Hematopoietic multipotent progenitor cell treated with erythropoietin and hydrocortisone succinate and interleukin-3 and kit ligand, for 4 days (in vitro differentiated cells): ENCODE measurements at places on chromosomes 3 and 15.

DNA sequence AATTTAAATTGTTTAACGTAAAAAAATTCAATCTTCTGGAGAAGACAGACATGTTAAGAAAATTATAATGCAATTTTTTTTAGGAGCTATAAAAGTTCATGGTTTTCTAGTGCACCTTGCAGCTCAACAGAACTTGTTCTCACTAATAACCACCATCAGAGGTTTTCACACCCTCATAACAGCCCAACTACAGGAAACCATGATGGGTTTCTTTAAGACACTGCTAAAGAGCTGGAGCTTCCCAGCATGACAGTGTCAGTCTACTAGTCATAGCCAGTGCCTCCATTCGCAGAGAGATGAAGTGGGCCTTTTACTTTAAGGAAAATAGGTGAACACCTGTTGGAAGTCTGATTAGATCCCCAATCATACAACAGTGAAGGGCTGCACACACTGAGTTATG, 224.1 kb upstream of the TRIM42 start:
- DNase-seq: no peak

DNA sequence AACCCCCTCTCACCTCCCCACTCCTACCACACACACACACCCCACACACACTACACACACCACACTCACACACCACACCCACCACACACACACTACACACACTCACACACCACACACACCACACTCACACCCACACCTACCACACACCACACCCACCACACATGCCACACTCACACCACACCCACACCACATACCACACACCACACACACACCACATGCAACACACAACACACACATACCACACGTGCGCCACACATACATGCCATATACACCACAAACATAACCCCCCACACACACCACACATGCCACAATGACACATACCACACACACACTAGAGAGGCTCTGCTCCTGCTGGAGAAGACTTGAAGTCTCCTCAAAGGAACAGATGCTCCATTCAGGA, 5.9 kb upstream of the ITPKA start:
- no peak for DNase-seq

DNA sequence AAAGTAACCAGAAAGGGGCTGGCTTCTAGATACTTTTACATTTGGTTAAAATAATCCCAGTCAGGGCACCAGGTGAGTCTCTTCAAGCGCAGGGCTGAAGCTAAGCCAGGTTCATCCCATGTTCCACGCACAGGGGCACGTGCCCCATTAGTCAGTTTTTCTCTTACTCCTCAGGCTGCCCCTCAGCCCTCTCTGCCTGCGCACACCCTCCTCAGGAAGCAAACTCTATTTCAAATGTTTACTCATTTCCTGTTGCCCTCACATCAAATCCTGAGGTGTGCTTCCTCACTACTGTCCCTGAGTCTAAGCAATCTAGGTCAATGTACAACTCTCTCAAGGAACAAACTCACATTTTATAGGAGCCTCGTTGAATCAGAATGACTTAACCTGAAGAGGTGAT, 48.5 kb downstream of the THBS1 start:
- DNase-seq: peak; percentile 11

- DNase-seq: peak; percentile 51
These were observed 134.0 kb upstream of the IL12A start for GRCh38 chr3:159854500-159855124.

- no peak for DNase-seq
These were observed 332.3 kb upstream of the SATB1 start for GRCh38 chr3:18757476-18757875.

DNA sequence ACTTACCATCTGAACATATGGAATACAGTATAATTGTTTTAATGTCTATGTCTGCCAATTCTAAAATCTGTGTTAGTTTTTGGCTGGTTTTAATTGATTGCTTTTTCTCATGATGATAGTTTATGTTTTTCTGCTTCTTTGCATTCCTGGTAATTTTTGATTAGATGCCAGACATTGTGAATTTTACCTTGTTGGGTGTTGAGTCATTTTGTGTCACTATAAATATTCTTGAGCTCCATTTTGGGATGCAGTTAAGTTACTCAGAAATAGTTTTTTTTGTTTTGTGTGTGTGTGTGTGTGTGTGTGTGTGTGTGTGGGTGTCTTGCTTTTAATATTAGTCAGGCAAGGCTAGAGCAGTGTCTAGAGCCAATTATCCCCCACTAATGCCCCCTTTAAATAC, 818.8 kb upstream of the NR2F2 start:
- DNase-seq: no peak

- DNase-seq: peak; percentile 35
These were observed 53.0 kb downstream of the NR1I2 start for GRCh38 chr3:119834754-119835370.

DNA sequence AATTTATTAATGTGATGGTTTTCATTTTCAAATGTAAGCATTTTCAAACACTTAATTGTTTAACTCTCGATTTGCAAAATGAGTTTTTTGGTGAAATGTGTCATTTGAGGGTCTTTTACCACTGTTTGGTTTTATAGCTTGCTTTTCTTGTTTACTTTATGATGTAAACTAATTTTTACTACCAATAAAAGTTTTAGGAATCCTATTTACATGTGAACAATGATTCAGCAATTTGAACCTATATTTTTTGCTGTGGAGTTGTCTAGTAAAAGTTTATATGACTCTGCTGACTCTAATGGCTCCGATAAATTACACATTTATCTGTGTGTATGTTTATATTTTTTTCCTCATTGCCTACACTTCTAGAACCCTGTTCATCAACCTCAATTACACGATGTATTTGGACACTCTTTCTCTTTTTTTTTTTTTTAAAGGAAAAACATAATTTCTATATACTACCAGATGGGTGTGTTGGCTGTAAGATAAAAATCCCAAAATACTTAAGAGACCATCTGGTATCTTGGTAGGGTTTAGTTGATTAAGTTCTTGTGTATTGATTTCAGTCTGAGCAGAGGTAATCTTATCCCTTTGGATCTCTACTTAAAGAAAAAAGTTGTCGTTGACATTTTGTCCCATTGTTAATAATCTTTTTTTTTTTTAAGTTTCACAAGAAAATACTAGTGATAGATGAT, 89.5 kb downstream of the PTPRG start:
- no peak for DNase-seq

GRCh38 chr3:56557831-56558170, 826 bp downstream of the CCDC66 start:
- DNase-seq: no peak

- no peak for DNase-seq
These were observed 204.8 kb downstream of the RSRC1 start for GRCh38 chr3:158314426-158315357.

DNA sequence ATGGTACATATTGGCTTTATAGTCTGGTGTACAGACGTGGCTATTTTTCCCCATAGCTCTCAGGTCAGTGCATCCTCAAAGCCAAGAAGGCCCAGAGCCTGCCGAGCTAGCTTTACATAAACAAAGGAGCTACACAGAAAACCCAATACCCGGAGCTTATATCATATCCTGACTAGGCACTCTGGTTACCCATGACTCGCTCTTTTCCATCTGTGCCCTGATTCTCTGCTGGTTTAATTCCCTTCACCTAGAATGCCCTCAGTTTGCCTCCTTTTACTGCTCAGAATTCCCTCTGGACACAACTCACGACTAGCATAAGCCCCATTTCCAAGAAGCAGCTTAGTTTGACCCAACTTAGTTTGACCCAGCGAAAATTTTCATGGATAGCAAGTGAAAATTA, 110.8 kb downstream of the TIGIT start:
- DNase-seq: no peak

DNA sequence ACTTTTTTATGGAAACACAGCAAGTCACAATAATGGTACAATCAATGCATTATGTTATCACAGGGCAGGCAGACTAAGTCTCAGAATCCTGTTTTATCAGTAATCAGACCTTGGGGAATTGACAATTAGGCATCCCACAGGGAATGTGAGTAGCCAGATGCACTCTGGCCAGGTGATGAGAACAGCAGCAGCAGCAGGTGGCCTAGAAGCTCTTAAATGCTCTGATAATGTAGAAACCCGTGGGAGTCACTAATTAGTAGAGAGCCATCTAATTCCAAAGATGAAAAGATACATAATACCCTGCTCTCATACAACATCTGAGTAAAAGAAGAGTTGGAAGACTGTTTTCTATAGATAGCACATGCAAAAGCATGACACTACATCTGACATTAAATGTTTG, 12.6 kb downstream of the CEP152 start:
- DNase-seq: no peak

- no peak for DNase-seq
These were observed 72.5 kb downstream of the TNFAIP8L3 start for GRCh38 chr15:51022206-51022605.

DNA sequence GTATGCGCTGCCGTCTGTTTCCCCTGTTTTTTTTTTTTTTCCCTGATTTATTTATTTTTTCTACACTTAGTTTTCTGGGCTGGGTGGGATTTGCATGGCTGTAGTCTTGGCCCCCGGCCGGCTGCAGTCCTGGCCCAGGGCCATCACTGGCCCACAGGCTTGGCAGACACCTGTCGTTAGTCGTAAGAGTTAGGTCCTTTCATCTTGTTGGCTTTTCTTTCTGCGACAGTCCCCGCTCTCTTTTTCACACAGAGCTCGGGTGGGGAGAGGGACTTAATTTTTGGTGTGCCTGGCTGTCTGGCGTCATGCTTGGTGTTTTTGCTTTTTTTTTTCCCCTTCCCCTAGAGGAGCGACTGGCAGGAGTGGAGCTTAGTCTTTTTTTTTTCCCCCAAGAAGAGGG, 183.4 kb downstream of the KLF13 start:
- DNase-seq: no peak

DNA sequence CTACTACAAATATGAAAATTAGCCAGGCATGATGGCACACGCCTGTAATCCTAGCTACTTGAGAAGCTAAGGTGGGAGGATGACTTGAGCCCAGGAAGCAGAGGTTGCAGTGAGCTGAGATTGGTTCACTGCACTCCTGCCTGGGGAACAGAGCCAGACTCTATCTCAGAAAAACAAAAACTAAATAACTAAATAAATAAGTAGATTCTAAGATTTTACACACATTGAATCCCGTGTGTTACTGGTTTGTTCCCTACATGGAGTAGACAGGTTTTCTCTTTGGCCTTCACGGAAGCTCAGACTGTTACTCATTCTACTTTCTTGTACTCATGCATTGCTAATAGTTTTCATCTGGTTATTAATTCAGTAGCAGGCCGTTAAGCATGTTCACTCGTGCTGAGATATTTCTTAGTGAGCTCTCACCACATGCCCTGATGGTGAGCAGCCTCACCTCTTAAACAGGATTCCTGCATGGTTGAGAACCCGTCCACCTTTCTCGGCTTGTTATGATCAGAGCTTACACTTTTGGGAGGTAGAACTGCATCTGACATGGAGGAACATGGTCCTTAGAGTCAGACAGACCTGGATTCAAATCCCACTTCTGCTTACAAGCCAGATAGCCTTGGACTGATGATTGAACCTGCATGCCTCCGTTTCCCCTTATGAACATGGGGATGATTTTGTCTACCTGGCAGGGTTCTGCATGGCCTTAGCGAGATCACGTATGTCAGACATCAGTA, 49.1 kb downstream of the CMTM7 start:
- DNase-seq: no peak

DNA sequence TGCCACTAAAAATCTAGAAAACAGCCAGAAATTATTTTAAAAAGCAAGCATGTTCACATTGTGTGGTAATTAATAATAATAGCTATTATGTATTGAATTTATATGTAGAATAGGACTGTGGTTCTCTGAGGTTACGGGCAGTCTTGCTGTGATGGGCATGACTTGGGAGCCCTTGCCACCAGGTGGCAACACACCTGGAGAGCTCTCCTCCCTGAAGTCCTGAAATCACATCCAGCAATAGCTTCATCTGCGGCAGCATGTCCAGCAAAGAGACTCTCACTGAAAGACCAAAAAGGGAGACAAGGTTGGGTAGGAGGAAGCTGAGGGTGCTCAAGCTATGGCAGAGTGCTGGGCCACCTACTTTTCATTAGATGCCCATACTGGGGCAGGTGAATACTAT, 206.8 kb upstream of the IL12A start:
- no peak for DNase-seq

DNA sequence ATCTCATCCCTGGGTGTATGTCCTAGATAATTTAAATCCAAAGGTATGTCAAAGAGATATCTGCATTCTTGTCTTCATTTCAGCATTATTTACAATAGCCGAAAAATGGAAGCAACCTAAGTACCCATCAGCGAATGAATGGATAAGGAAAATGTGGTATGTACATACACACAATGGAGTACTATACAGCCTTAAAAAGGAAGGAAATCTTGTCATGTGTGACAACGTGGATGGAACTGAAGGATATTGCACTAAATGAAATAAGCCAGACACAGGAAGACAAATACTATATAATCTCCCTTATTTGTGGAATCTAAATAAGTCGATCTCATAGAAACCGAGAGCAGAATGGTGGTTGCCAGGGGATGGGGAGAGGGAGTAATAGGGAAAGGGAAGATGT, 16.8 kb upstream of the MGLL start:
- DNase-seq: no peak

GRCh38 chr3:182259579-182259978, 533.7 kb upstream of the ATP11B start:
- no peak for DNase-seq

DNA sequence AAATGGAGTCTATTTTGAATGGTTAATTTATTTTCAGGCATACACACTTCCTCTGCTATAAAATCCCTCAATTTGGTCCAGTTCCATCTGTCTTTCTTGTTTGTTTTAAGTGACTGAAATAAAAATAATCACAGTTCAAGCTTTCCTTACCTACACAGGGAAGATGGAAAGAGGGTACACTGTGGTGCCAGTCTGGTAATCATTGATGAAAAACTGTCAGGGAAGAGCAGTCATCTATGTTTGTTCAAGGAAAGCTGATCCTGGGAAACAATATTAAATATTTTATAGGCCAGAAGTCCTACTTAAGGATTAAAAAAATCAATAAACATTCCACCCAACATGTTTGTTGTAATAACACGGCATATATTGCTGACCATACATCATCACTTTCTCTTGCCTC, 115.2 kb upstream of the KCNMB2 start:
- DNase-seq: no peak
